Neural crest cell (in vitro differentiated cells): ENCODE measurements at places on chromosomes 5 and 9.
A peak's percentile ranks its signal among the peaks of the same experiment; 100 is the strongest.

- H3K27ac ChIP-seq, result no peak overlapping the region
- peak; percentile 90 for DNase-seq
- no peaks in the 10 kb centered on the region for H3K36me3 ChIP-seq
- H3K27me3 ChIP-seq, result peaks cover 7% of the 10 kb centered on the region
- H3K4me3 ChIP-seq, result peak overlapping the region; percentile 33
Measured at GRCh38 chr5:173573126-173573960, 43.1 kb downstream of the BOD1 start.

- no peak for DNase-seq
- H3K4me1 ChIP-seq, result peaks cover 40% of the 10 kb centered on the region
- peaks cover 24% of the 10 kb centered on the region for H3K36me3 ChIP-seq
- H3K4me3 ChIP-seq, result peak overlapping the region; percentile 95
- H3K27me3 ChIP-seq, result peaks cover 3% of the 10 kb centered on the region
Measured at GRCh38 chr9:38394416-38394815, 1.9 kb downstream of the ALDH1B1 start.

GRCh38 chr5:139982975-139983240 lies 60.2 kb downstream of the NRG2 start:
- DNase-seq, result no peak
- peaks cover 17% of the 10 kb centered on the region for H3K4me1 ChIP-seq
- H3K27ac ChIP-seq, result peak overlapping the region; percentile 85
- no peak overlapping the region for H3K4me3 ChIP-seq
- no peaks in the 10 kb centered on the region for H3K36me3 ChIP-seq
- H3K27me3 ChIP-seq, result peaks cover 26% of the 10 kb centered on the region

DNA sequence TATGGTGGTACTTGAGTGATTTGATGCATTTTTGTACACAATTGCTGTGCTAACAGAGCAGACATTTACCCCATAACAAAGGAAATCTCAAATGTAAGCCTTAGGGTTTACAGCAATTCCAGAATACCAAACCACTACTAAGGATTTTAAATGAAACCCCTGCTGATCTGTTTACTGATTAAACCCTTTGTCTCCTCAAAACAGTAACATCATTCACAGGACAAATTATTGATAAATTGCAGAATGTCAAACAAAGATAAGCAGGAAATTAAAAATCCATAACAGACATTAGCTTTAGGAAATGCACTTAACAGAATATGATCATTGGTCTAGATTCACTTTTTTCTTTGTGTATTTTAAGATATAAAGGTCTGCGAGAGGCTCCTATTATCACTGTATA lies 1016.4 kb upstream of the DMAC1 start:
- H3K36me3 ChIP-seq, result peaks cover 6% of the 10 kb centered on the region
- peaks cover 41% of the 10 kb centered on the region for H3K4me1 ChIP-seq
- H3K27ac ChIP-seq, result peak overlapping the region; percentile 63
- peak overlapping the region; percentile 2 for H3K4me3 ChIP-seq
- no peaks in the 10 kb centered on the region for H3K27me3 ChIP-seq
- DNase-seq, result no peak
